ENCODE measurements at places on chromosomes 11 and 22. TPM values are rescaled to one million over a fixed set of nuclear protein-coding genes. Genes with fewer than 3 reads are reported as not detected.

DNA sequence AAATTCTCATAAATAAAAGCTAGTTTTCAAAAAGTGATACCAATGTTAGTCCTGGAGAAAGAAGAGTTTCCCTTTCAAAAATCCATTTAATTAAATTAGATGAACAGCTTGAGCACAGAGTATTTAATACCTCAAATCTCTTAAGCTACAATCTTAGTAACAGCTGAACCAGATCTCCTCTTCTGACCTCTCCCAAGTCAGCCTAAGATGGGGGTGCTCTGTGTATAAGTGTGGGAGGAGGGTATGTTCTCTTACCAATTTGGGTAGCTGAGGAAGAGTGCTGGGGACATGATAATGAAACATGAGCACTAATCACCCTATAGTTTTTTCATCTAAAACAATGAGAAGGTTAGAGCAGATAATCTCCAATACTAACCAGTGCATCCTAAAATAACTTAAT is 9.6 kb downstream of the TPH1 start:
- DNase-seq, result no peak

DNA sequence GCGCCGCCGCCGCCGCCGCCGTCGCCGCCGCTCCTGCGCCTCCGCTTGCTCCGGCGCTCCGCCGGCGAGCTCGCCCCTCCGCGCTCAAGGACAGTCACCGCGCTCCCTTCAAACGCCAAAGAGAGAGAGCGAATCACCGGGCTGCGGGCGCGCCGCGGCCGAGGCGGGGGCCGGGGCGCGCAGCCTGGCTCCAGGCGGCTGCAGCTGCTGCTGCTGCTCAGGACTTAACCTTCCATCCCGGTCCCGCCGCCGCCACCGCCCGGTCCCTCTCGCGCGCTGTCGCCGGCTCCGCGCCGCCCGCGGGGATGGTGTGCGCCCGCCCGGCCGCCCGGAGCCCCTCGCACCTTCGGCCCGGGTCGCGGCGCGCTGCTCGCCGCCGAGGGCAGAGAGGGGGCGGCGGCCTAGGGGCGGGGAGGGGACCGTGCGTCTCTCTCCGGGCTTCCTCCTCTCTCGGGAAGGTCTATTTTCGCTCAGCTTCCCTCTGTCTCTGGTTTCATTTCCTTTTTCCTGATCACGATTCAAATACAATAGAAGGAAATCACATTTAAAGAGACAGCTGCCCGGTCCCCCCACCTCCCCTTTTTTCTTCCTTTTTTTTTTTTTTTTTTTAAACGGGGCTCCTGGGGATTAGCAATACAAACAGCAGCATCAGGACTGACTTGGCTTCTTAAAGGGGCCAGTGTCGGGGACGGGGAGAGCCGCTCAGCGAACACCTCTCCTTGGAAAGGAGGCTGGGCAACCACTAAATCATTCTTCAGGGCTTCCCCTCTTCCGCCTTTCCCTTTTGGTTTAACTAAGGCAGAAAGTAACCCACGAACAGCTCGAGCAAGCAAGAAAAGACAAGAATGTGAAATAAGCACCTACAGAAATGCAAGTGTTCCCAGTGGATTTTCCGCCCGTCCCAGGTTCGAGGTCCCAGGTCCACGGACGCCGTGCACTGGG is 22.1 kb downstream of the LMO2 start:
- no peak for DNase-seq

GRCh38 chr22:30045901-30046715 is 34.2 kb upstream of the HORMAD2 start:
- DNase-seq, result no peak

DNA sequence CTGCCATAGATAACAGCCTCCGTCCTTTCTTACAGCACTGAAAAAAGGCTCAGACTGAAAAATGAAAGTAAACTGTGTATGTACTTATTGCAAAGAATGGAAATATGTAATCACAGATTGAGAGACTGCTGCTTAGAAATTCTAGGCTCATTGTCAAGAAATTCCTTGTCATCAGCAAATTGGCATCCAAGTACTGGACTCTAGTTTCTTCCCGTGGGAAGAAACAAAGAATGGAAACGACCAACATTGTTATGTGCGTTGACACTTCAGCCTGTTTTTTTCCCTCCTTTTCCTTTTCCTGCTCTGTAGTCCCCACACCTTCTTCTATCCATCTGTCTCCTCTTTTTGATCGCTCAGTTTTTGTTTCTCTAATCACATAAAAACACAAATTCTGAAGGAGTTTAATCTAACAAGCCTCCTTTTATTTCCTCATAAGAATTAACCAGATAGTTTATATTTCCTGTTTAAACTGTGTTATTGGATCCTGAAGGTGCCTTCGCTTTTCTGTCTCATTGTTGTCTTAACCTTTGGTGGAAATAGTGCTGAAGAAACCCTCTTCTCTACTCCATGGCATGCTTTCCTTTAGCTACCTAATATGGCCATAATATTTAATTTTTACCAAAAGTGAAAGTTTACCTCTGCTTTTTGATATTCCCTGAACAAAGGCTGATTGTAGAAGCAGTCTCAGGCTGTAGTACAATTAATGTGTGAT is 20.0 kb upstream of the CASP12 start:
- no peak for DNase-seq

DNA sequence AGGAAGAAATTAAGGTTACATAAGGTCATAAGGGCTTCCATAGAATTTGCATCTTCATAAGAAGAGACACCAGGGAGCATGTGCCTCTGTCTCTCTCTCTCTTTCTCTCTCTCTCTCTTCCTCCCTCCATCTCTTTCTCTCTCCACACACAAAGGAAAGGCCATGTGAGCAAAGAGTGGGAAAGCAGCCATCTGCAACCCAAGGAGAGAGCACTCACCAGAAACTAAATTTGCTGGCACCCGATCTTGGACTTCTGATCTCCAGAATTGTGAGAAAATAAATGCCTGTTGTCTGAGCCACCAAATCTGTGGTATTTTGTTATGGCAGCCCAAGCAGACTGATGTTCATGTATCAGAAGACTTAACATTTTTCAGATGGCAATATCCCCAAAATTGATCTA is 6.4 kb upstream of the KRTAP5-10 start:
- no peak for DNase-seq

DNA sequence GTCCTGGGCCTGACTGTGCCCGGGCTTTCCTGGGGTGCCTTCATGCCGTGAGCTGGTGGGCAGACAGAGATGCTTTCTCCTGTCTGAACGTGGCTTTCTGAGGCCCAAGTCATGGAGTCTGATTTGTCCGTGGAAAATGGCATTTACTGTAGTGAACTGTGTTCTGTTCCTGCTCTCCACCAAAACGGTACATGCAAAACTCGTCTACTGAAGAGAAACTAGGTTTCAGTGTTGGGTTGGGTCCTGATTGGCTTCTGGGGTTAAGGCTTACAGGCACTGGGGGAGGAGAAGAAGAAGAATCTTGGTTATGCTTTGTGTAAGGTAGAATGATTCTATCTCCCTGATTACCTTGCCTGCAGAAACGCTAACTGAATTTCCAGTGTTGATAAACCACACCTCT is 541.7 kb downstream of the NTM start:
- DNase-seq, result no peak

GRCh38 chr11:45250035-45250718 is 36.0 kb downstream of the SYT13 start:
- DNase-seq, result peak; percentile 32

GRCh38 chr11:79762279-79762921 is 321.6 kb upstream of the TENM4 start:
- peak; percentile 13 for DNase-seq

DNA sequence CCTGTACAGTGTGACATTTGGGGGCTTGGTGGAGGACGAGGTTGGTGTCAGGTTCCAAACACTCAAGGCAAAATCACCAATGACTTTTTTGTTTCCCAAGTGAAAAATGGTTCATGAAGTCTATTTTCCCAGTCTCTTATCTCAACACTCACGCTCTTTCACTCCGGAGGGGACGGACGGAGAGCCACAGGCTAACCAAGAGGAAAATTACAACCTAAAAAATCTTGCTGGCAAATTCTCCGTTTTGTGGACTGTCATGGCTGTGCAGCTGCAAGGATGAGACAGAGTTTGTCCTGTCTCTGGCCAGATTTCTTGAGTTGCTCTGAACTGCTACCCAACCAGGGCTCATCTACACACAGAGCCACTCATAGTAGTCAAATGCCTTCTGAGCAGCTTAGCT is 101.2 kb downstream of the ABTB2 start:
- no peak for DNase-seq

DNA sequence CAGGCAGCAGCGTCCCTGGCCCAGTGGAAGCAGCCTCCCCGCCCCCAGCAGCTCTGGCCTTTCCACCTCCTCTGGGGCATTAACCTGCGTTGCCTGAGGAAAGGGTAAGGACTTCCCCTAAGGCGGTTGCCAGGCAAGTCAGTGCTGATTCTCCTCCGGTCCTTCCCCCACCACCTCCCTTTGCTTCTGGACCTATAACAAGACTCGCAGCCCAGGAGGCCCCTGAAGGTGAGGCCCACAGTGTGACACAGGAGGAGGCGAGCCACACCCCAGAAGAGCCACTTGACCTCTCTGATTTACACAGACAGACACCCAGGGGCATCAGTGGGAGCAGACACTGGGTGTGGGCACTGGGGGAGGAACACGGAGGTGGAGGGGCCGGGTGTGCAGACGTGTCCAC is 35.4 kb downstream of the ASCL2 start:
- no peak for DNase-seq

The SCGB1D2 gene
- 2.3 TPM for polyA plus RNA-seq

DNA sequence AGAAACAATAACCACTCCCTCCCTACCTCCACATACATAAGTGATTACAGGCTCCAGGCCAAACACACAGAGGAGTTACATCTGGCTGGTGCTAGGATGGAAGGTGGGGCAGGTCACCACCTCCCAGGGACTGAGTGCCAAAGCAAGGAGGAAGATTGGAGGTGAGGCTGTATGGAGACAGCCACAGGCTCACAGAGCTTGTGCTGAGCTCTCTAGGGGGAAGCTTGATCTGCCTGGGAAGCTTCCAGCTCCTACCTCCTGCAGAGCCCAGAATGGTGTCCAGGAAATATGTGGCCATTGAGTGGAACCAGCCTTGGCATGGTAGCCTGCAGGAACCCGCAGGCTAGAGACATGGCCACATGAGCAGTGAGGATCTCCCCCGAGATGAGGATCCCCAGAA is 3.6 kb upstream of the MED15 start:
- no peak for DNase-seq

- peak; percentile 66 for DNase-seq
Observed at GRCh38 chr11:7571640-7572000, 57.8 kb downstream of the PPFIBP2 start.

GRCh38 chr11:64121663-64122410 is 44.1 kb downstream of the MACROD1 start:
- no peak for DNase-seq

The SLC25A18 gene
- polyA plus RNA-seq, result 1.5 TPM

DNA sequence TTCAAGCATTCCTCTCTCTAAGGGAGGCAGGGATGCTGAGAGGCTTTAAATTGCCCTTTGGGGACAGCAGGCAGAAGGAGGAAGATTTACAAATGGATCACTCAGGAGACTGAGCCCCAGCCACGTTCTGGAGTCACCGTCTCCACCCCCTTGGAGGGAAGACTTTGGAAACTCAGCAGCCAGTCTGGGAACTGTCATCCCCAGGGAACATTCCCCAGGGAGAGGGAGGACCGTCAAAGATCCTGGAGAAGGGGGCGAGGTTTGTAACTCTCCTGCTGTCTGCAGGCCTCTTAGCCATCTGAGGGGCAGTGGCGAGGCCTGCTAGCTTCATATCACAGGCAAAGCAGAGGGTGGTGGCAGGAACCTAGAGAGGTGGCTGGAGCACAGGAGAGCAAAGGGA is 56.1 kb upstream of the SLC22A12 start:
- DNase-seq, result no peak

DNA sequence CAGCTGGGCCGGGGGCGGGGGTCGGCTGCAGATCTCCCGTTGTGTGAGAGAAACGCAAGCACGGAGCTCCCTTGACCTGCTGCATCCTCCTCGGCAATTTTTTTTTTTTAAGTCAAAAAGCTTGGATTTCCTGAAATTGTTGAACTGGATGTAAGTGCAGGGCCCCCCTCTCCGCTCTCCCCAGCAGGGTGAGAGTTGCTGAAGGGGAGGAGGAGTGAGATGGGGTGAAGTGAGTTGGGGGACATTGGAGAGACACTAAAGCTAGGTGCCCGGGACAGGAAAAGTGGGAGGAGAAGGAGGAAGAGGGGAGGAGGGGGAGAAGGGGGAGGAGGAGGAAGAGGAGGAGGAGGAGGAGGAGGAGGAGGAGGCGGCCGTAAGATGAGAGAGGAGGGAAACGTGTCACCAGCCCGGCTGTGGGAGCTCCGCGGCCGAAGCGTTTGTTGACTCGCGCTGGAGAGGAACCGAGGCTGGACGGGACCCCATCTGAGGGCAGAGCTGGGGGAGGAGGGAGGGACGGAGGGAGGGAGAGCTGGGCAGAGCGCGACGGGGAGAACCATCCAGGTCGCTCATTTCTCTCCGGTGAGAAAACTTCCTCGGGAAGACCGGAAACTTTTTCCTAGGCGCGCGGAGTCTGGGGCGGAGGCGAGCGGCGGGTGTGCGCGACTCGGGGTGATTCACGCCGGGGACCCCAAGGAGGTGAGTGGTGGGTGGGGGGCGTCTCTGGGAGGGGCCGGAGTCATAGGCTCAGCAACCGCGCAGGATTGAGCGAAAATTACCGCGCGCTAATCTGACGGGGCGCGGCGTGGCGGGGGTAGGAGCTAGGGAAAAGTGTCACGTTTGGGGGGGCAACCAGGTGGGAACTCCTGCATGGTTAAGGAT is 80.2 kb downstream of the PRR5L start:
- peak; percentile 20 for DNase-seq

- no peak for DNase-seq
Observed at GRCh38 chr22:37065180-37065579, 13.6 kb downstream of the KCTD17 start.

The IGLL1 gene
- polyA plus RNA-seq, result 0.28 TPM

The MAPK8IP2 gene
- polyA plus RNA-seq, result 1.0 TPM

DNA sequence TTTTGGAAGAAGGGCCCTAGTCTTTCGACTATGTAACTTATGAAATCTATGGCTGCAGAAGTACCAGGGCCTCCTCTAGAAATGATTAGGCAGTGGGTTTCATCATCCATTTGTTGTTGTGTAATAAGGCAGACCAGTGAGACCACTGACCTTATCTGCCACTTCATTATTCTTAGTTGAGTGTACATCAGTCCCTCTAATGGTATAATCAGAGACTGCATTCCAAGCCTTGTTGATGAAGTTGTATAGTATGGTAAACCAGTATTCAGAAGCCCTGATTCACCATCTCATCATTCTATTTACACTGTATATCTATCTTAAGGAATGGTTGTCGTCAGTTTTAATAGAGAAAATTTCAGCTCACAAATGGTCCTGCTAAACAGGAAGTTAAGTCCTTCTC is 32.2 kb upstream of the GRIA4 start:
- no peak for DNase-seq

The MS4A15 gene
- not detected for polyA plus RNA-seq
